A549 (cell line): ENCODE measurements at places on chromosomes 16 and 17. TPM values are rescaled to one million over a fixed set of nuclear protein-coding genes. Genes with fewer than 3 reads are reported as not detected.

GRCh38 chr17:73697872-73698271 is 53.6 kb upstream of the SDK2 start:
- DNase-seq: no peak

DNA sequence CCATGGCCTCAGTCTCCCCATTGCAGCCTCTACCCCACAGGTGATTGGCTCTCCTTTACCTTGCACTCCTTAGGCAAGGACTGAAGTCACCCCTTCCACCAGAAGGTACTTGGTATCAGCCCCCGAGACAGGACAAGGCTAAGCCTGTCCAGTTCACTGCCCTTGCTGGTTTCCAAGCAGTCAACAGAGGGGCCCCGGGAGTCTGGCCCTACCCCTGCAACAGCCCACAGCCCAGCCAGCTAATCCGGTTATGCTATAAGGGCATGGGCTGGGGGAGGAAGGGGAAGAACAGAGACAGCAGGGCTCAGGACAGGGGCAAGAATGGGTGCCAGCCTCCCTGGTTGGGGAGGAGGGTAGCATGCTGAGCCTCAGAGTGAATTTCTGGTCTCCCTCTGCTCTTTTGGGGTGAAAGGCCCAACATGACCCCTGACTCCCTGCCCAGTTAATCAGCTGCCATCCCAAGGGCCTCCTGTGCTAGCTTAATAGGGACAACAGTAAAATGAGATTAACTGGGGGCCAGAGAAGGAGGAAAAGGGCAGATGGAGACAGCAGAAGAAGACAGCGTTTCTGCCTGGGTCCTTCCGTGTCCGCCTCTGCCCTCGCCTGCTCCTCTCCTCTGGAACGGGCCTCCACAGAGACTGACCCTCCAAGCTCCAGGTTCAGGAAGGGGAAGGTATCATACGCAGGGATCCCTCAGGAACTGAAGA is 10.7 kb downstream of the DLG4 start:
- no peak for DNase-seq

GRCh38 chr17:47278561-47278960 is 24.9 kb downstream of the ITGB3 start:
- DNase-seq: no peak

DNA sequence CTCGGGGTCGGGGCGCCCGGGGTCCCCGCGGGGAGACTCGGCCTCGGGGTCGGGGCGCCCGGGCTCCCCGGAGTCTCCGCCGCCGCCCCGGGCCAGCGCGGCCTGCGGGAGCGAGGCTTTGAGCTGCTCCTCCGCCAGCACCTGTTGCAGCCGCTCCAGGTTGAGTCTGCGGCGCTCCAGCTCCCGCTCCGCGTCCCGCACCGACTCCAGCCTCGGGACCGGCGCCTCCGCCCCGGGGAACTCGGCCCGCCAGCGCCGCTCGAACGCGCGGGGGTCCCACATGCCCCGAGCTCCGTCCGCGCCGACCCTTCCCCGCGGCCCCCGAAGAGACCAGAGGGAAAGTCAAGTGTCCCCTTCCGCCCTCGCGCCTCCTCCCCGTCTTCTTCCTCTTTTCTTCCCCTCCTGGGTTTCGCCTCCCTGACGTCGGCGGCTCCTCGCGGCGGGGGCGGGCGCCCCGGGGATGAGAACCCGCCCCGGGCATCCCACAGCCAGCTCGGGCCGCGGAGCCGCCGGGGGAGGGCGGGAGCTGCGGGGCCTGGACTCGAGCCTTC is 40.8 kb upstream of the BHLHA9 start:
- DNase-seq: peak; percentile 78

GRCh38 chr17:71633391-71633849 is 487.4 kb upstream of the SOX9 start:
- peak; percentile 52 for DNase-seq

The KIF19 gene
- not detected in 3 replicates for polyA plus RNA-seq

The PLLP gene
- 1.5 to 1.9 TPM (median 1.8 TPM) in 3 replicates for polyA plus RNA-seq
